ENCODE measurements at places on chromosomes 7 and 10. TPM values are rescaled to one million over a fixed set of nuclear protein-coding genes. Genes with fewer than 3 reads are reported as not detected.

Gene UTF1
- not detected for total RNA-seq

Gene GTF2IRD1
- 25.4 TPM for total RNA-seq

Gene SNX10
- 4.9 TPM for total RNA-seq

Gene OR2A12
- total RNA-seq: not detected

Gene CTAGE4
- total RNA-seq: not detected

Gene PITX3
- 1.0 TPM for total RNA-seq

Gene ABCC2
- total RNA-seq: 142 TPM

Gene CLCN1
- total RNA-seq: not detected

Gene CABCOCO1
- 0.19 TPM for total RNA-seq

Gene CPA2
- total RNA-seq: not detected

Gene CDH23
- total RNA-seq: 2.5 TPM

Gene ABCB8
- 51.0 TPM for total RNA-seq

Gene PRDX3
- total RNA-seq: 335 TPM

Gene SAMD8
- total RNA-seq: 11.6 TPM

Gene STK31
- 0.59 TPM for total RNA-seq

Gene MACC1
- not detected for total RNA-seq

Gene COL26A1
- 0.51 TPM for total RNA-seq

Gene PLCE1
- total RNA-seq: 6.7 TPM

Gene TLL2
- total RNA-seq: 0.13 TPM

Gene ENKUR
- 0.19 TPM for total RNA-seq

Gene PAPOLB
- not detected for total RNA-seq

Gene SPDYE2B
- total RNA-seq: not detected

Gene TMEM178B
- total RNA-seq: 1.5 TPM

Gene PHF14
- total RNA-seq: 20.4 TPM

Gene SPDYE8
- total RNA-seq: not detected

Gene WEE2
- total RNA-seq: not detected

Gene FOXP2
- not detected for total RNA-seq

Gene CCDC172
- total RNA-seq: not detected

Gene CALHM3
- total RNA-seq: 0.47 TPM

Gene SEMA3A
- total RNA-seq: 5.2 TPM

Gene GIMAP4
- total RNA-seq: not detected

Gene PIP
- 0.36 TPM for total RNA-seq

Gene PILRA
- 6.3 TPM for total RNA-seq

Gene SSC4D
- 0.73 TPM for total RNA-seq

Gene VSIR
- total RNA-seq: 26.3 TPM

Gene HTR7
- 0.13 TPM for total RNA-seq

Gene NUPR2
- total RNA-seq: not detected

Gene NPSR1
- not detected for total RNA-seq

Gene AFAP1L2
- 21.7 TPM for total RNA-seq

Gene PRRT4
- not detected for total RNA-seq

Gene IFIT1B
- total RNA-seq: not detected

Gene HOGA1
- 1.8 TPM for total RNA-seq

Gene MBL2
- not detected for total RNA-seq

Gene DRGX
- total RNA-seq: not detected

Gene TSPAN12
- 0.59 TPM for total RNA-seq

Gene PRR15
- total RNA-seq: 3.8 TPM

Gene MCMBP
- 79.1 TPM for total RNA-seq

Gene CCDC136
- total RNA-seq: 2.2 TPM

Gene ZPBP
- not detected for total RNA-seq

Gene KLHL7
- total RNA-seq: 24.6 TPM

Gene MYH16
- 0.50 TPM for total RNA-seq

Gene GIMAP8
- total RNA-seq: not detected

Gene ARMC3
- 0.74 TPM for total RNA-seq

Gene CTNNA3
- total RNA-seq: not detected

Gene CFTR
- not detected for total RNA-seq

Gene DPYSL4
- total RNA-seq: 18.9 TPM

Gene MUC12
- 12.5 TPM for total RNA-seq

Gene METTL27
- total RNA-seq: 10.8 TPM

Gene TMEM270
- total RNA-seq: 0.22 TPM

Data from A549 treated with Mapracorat at 1 μM for 4 hours (cell line).